ENCODE measurements at places on chromosomes 6 and 20.

DNA sequence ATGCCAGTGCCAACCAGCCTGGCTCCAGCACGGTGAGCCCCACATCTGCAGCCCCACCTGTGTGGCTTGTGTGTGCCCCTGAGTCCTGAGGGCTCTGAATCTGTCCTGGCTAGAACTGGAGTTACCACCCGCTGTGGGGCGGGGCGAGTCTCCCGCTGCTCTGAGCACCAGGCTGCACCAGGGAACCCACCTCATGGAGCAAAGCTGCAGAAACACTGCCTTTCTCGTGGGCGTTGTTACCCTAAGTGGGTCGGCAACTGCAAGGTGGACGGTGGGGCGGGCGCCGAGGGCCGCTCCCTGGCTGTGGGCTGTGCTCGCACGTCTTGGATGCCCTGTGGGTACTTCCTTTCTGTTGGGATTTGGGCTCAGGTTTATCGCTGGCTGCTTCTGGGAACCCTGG lies 12.7 kb upstream of the ZBTB46 start:
- DNase-seq, result no peak

- no peak for DNase-seq
Measured at GRCh38 chr6:30922447-30922852, 8.4 kb downstream of the VARS2 start.

DNA sequence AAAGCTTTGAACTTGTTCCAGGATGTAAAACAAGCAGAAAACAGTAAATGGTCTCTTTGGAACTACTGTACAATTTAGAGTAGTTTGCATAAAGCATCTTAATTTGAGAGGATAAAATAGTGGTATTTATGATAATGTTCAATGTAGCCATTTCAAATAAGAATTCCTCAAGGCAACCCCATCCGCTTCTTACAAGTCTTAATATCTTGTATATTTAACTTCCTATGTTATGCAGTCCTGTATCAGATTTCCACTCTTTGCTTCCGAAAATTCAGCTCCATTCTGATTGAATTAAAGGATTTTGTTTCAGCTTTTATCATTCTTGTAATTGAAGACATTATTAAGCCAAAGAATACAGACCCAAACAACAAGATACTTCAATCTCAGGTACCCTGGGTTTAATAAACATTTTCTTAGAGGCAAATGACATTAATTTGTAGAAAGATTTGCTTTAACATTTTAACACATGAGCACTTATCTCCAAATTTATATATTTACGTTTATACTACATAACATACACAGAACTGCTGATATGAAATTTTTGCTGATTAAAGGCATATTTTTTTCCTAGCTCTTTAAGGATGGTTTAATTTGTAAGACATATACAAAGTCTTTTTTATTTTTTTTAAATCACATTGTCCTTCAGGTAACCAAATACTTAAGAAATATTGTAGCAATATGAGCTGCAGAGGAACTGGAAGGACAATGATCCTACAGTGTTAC lies 131.1 kb upstream of the BEND3 start:
- DNase-seq, result no peak

GRCh38 chr6:8642131-8642530 lies 206.8 kb upstream of the SLC35B3 start:
- DNase-seq, result no peak

- DNase-seq, result peak; percentile 86
Measured at GRCh38 chr20:37345339-37346235, at the start of gene SRC. Gene SRC (plus strand): TSS chr20:37346140. CDS start chr20:37384154, 38,014 bp downstream.

DNA sequence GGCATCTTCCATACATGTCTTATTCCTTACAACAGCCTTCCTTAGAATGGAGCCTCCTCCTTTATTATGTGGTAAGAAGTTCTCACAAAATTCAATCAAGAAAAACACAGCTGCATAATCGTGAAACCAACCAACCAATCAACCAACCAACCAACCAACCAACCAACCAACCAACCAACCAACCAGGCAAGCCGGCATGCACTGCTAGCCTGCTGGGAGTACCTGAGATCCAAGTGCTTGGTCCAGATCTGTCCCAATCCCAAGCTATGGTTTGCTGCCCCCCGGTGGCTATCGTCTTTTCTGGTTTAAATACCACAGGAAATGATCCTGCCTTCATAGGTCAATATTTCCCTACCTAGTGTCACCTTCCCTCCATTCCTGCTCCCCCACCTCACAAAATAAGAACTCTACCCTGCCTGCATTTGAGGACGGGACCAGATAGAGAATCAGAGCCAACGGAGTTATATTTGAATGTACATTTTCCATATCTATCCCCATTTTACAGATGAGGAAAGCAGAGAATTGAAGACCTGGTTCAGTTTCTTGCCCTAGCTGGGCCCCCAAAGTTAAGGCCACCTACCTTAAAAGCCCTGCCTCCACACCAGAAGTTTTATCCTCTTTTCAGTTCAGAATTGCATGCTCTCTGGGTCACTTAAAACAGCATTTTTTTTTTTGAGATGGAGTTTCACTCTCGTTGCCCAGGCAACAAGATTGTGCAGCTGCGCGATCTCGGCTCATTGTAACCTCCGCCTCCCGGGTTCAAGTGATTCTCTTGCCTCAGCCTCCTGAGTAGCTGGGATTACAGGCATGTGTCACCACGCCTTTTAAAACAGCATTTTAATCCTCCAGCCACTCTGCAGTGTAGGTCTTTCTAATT lies 27.1 kb downstream of the RAB44 start:
- DNase-seq, result no peak

- no peak for DNase-seq
Measured at GRCh38 chr6:103036846-103037245, 1643.3 kb downstream of the GRIK2 start.

GRCh38 chr6:36979347-36979742 lies 6.7 kb downstream of the MTCH1 start:
- DNase-seq, result no peak

- DNase-seq, result no peak
Measured at GRCh38 chr6:129236001-129236517, 353.1 kb downstream of the LAMA2 start.

- DNase-seq, result no peak
Measured at GRCh38 chr20:37220731-37221130, 40.9 kb downstream of the GHRH start.

DNA sequence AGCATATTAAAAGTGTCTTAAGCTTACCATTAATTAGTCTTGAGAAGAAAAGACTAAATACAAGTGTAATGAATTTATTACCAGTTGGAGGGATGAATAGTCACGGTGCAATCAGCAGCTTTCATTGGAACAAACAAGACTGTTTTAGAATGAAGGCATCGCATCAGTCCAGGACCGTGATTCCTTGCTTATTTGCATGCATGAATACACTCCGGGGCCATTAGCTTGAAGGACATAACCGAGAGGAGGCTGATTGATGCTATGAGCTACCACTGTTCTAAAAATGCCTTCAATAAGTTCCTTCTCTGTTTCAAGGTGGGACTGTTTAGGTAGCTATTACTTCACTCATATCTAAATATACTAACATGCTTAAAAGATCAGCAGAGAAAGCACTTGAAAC lies 17.9 kb downstream of the PROKR2 start:
- DNase-seq, result no peak

DNA sequence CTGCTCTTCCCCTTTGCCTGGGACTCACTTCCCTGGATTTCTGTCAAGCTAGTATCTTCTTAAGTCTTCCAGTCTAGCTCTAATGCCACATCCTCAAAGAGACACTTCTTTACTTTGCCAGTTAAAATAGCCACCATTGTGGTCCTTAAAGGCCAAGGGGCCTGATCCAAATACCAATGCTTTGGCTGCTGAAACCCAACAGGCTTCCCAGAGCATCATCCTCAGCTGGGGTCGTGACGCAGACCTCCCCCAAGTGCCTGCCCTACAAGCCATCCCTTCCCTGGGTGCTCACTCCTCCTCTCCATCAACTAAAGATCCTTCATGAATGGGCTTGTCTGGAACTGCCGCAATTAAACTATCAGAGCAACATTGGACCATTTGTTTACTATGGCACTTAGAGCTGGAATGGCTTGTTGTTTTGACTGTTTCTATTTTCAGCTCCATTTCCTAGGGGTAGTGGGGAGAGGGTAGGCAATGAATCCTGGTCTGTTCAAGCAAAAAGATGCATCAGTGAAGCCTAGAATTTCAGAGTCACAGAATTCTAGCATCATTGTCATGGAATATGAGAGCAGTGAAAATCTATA lies 79.6 kb upstream of the SIRPA start:
- peak; percentile 41 for DNase-seq

- DNase-seq, result no peak
Measured at GRCh38 chr6:135296715-135297114, 115.6 kb downstream of the MYB start.

DNA sequence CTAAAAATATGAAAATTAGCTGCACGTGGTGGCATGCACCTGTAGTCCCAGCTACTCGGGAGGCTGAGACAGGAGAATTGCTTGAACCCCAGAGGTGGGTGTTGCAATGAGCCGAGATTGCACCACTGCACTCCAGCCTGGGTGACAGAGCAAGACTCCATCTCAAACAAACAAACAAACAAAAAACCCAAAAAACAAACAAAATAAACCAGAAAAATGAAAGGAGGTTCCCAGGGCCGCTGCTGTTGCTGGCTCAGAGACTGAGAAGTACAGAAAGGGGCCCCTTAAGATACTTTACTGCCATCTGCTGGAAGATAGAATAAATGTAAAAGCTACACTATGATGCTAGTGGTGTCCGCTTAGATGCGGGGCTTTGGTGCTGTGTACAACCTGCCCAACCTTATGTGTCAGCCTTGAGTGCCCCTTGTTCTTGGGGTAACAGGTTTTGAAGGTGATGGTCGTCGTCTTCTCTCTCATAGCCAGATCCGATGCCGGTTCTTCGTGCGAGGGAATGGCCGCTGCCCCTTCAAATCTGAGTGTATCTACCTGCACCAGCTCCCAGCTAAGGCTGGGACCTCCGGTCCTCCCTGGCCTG lies 2.8 kb upstream of the FANCE start:
- no peak for DNase-seq

GRCh38 chr20:12835999-12836398 lies 172.8 kb upstream of the SPTLC3 start:
- DNase-seq, result no peak

DNA sequence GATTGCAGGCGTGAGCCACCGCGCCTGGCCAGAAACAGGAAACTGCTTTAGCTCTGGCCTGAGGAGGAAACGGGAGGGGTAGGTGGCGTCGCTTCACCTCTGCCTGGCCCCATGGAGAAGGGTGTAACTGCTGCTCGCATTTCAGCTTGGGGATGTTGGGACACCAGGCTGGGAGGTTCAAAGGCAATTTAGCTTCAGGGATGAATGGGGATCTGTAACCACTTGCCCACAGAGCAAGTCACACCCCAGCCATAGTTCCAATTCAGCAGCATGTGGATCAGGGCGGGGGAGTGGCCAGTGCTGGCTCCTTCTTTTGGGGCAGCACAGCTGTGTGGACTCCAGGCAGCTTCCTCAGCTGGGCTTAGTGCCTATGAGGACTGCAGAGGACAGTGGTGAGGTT lies 34.8 kb upstream of the NUP153 start:
- no peak for DNase-seq

DNA sequence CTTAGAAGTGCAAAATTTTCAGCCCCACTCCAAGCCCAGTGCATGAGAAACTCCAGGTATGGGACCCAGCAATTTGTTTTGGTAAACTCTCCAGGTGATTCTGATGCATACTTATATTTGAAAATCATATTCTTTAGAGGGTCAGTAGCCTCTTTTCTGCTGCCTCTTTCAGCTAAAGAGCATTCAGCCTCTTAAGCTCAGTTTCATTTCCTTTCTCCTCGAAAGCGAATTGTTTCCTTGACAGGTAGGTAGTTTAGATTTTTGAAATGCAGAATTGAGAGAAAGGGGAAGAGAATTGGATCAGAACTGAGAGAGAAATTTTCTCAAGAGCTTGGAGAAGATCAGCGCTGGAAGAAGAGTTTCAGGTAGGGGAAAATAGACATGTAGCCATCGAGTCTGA lies 995.8 kb upstream of the FLRT3 start:
- DNase-seq, result no peak

DNA sequence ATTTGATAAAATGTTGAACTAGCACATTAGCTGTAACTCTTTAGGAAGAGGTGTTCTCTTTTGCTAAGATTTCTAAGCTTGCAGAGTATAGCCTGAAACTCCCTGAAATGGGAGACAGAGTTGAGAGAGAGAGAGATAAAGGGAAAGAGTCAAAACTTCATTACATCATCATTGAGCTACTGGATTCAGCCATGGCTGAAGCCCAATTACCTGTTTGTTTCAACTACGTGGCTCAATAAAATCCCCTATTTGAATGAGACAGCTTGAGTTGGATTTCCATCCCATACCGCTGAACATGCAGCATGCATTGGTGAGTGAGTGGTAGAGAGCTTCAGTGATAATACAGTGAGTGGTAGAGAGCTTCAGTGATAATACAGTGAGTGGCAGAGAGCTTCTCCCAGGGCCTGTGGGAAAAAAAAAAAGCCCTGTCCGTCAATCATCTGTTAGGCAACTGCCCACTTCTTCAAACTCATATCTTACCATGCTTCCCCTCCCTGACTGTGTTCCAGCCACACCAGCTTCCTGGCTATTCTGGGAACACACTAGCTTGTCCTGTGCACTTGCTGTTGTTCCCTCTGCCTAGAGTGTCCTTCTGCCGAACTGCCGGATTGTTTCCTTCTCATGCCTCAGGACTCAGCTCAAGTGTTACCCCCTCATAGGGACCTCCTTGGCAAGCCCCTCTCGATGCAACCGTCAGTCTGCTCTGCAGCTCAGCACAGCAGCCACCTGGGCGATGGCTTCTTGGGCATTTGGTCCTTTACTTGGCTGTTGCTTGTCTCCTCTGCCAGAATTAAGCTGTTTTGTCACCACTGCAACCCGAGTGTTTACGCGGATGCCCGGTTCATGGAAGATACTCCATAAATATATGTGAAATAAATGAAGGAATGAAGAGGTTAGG lies 91.3 kb upstream of the EYA2 start:
- DNase-seq, result peak; percentile 24

Measured in cardiac septum (tissue), 1 donor.